AG04449 (cell line): ENCODE measurements at places on chromosomes 7 and 10.

DNA sequence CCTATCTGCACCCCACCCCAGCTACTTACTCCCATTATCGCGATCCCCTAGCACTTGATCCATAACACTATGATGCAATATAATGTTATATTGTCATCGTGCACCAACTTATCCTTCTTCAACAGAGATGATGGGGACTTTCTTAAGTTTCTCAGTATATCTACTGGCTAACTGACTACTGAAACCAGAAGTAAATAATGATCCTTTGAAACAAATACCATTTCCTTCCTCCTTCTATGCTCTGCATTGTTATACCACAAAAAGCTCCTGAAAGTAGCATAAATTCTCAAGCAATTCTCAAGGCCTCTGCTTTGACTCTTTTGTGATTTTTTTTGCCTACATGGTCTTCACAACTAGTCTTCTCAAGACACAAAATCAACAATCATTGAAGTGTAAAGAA, 68.9 kb downstream of the HTR7 start:
- DNase-seq: no peak

GRCh38 chr7:133820584-133820983, 306.6 kb upstream of the LRGUK start:
- no peak for DNase-seq

- no peak for DNase-seq
Measured at GRCh38 chr7:135729230-135729629, 1.2 kb upstream of the SLC13A4 start.

DNA sequence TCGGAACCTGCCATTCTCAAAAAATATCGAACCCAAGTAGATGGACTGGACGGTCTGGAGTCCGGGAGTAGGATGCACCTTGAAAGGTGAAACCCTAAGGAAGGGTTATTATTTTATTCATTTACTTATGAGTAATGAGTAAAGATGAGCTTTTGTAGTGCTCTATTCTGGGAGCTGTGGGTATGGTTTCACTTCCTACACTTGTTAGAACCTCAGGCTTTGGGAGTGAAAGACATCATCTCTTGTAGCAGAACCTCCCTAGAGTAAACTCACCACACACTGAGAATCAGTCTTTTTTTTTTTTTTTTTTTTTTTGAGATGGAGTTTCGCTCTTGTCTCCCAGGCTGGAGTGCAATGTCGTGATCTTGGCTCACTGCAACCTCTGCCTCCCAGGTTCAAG, 389.4 kb upstream of the AUTS2 start:
- DNase-seq: no peak

DNA sequence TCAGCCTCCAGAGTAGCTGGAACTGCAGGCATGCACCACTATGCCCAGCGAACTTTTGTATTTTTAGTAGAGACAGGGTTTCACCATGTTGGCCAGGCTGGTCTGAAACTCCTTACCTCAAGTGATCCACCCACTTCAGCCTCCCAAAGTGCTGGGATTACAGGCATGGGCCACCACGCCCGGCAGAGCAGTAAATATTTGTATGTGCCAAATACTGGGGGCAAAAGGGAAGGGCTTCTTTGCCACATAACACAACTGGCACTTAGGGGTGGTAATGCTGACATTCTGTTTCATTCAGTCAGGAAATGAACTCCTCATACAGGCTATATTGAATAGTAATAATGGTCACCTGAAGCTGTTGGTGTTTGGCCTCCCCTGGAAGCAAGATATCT, 41.6 kb downstream of the ACSM6 start:
- no peak for DNase-seq

DNA sequence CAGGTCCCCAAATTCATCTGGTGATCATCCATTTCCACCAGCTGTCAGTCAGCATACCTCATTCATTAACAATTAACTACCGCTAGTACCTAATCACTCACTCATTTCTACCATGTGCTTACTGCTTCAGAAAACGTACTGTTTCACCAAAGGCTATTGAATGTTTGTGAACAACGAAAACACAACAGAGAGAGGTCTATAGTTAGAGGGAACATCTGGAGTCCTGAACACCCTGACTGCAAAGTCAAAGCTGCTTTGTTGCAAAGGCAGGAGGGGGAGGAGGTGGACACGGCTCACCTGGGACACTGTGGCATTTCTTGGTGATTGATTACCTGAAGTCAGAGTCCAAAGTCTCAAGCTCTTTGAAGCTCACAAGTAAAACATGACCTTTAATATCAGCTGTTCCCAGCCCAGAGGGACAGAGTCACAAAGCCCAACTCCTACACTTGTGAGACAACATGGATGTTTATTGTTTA, 342.3 kb upstream of the ADARB2 start:
- DNase-seq: no peak

- DNase-seq: no peak
Measured at GRCh38 chr10:21720090-21720489, 186.1 kb downstream of the MLLT10 start.

DNA sequence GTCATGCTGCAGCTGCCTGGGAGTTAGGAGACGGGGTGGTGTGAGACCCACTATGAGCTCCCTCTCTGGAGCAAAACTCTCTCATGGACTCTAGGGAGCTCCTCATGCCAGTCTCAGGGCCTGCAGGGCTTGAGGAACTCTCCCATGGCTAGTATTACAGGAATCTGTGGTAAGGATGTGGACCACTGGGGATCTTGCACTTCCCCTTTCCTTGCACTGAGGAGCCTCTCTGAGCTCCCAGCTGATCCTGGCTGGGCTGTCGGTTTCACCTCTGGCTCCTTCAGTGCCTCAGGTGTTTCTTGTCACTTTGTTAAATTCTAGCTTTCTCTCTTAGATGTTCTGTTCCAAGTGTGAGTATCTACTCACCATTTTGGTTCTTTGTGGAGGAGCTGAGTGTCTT, 71.6 kb upstream of the IMMP2L start:
- no peak for DNase-seq

GRCh38 chr10:86283466-86284287, 82.9 kb downstream of the GRID1 start:
- no peak for DNase-seq

DNA sequence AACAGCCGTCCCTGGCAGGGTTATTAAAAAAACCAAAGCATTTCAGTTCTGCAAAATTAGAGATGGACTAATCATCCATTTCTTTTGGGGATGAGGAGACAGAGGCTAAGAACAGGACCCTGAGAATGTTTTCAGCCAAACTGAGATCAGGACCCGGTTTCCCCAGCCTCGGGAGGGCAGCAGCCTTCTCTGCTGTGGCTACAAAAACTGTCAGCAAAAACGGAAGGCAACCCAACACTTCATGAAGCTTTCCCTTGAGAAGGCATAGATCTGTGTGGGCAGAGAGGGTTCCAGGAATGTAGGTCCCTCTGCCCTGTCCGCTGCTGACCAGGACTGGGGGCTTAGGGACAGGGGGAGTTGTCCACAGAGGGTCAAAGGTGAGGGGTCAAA, 313.5 kb downstream of the TCERG1L start:
- DNase-seq: no peak

DNA sequence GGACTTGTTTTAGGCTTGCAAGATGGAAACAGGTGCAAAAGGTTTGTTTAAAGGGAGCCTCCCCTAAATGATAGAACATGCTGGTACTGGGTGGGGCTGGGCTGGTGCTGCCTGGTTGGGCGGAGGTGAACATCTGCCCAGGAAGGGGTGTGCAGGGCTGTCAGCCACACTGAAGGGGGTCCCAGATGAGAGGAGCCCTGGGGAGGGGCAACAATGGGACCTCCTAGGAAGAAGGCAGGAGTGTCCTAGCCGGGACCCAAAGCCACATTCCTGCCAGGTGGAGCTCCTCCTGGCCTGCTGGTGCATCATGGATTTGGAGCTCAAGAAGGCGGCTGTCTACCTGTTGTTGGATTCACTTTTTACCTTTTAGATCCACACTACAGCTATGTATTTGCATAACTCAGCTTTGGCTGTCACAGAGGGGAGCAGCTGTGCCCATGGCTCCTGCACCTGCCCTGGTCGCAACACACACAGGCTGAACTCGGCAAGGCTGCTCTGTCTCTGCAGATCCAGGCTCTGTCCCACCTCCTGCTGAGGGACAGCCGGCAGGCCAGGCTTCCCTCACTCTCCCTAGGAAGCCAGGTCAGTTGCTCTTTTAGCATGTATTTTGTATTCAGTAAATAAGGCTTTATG, 59.9 kb downstream of the ADARB2 start:
- DNase-seq: no peak

- no peak for DNase-seq
Measured at GRCh38 chr7:105705427-105705826, 124.1 kb upstream of the EFCAB10 start.

- no peak for DNase-seq
Measured at GRCh38 chr7:149621776-149622175, 124.2 kb upstream of the ZNF746 start.

GRCh38 chr7:11841657-11842056, 9.7 kb upstream of the THSD7A start:
- no peak for DNase-seq

DNA sequence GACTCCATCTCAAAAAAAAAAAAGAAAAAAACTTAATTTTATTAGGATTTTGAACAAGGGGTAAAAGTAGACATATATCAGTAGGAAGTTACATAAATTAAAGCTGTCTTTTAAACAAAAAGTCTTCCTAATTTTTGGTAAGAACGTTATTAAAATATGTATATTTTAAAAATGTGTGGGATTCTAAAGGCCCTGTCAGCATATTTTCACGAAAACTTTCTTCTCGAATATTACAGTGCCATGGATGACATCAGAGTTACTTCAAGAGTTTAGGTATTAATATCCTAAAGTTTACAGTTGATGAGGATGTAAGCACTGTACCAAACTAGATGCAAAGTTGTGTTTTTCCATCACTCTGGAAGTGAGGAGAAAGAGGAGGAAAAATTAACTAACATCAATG, 820.8 kb downstream of the PCDH15 start:
- DNase-seq: no peak

GRCh38 chr7:51035716-51036115, 253.0 kb upstream of the GRB10 start:
- no peak for DNase-seq

DNA sequence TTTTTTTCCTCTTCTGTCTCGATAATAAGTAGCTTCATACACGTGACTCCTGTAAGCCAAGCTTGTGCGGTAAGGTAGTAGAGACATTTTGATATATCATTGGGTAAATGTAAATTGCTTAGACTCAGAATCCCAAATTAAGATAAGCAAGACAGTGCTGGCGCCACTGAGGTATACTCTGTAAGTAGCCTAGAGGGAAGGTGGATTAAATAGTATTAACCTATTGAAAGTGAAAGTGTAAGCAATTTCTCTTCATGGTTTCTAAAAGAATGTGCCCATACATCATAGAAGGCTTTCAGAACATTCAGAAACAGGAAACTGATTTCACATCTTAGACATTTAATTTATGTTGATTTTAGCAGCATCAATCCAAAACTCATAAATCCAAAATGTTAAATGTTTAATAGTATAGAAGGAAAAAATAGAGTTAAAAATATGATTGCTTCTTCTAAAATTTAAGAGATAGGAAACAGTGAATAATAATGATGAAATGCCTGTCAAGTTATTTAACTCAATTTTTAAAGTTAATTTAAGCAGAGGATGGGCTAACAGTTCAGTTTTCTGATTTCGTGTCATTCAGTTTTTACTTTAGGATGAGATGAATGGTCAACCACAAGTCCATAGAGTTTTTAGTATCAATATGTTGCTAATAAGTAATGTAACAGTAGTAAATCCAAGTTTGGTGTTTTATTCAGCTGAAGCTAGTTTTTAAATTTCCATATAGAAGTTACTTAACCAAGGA, 36.8 kb downstream of the LRRC72 start:
- no peak for DNase-seq

- no peak for DNase-seq
Measured at GRCh38 chr10:122245136-122245535, 26.0 kb upstream of the BTBD16 start.

GRCh38 chr10:127033216-127034033, 128.2 kb downstream of the DOCK1 start:
- DNase-seq: no peak

GRCh38 chr10:98338896-98339295, 70.9 kb upstream of the LOXL4 start:
- DNase-seq: no peak

DNA sequence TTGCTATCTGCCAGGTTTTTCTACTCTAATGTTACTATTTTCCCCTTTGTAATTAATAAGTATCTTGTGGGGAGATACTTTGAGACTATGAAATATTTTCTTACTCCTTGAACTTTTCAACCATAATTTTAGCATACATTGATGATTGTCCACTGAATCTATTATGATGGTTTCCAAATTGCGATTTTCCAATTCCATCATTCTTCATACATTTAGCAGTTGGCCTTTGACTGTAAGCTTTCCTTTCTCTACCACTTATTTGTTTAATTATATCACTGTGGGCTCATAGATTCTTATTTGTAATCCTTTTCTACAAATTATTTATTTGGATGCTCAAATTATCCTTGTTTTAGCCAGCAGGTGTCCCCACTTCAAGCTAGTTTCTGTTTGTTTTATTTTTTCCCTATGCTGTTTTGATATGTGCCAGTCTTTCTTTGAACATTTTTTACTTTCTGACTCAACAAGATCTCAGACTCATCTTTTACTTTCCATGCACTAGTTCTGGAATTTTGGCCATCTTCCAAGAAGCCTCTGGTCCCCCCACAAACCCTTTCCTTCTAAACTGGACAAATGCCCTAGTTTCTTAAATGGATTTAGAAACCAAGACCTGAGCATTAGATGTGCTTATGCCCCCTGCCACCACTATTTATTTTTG, 11.4 kb upstream of the MRPS16 start:
- no peak for DNase-seq

GRCh38 chr7:17781491-17782215, 158.6 kb downstream of the SNX13 start:
- no peak for DNase-seq

GRCh38 chr7:148854983-148855382, 29.1 kb downstream of the EZH2 start:
- DNase-seq: no peak

DNA sequence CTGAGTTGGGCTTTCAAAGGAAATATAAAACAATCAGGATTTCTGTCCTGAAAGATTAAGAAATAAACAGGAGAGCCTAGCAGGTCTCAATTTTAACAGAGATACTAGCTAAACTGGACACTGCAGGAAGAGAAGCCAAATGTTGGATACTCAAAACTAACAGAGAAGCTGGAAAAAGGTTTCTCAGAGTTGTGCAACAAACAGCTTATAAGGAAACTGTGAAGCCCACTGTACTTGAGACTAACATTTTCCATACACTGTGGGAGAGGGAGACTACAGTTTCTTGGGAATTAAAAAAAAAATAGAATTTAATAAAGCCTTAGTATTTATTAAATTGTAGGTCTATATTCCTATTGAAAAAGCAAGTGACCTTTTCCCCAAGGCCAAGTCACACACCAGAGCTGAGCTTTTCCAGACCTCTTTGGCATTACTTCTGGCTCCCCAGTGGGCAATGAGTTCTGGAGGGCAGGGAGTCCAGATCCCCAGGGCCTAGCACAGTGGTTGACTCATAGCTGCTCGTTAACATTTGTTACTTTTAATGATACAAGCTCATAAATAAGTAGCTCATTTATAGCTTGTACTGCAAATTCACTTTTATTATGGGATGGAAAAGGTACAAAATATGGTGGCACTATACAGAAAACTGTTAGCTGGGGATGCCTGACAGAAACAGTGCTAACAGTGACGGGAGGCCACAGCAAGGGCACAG, 68.3 kb downstream of the MINDY3 start:
- no peak for DNase-seq

- DNase-seq: no peak
Measured at GRCh38 chr7:12607134-12607533, 36.6 kb downstream of the SCIN start.
